ENCODE measurements at places on chromosomes 4 and X. TPM values are rescaled to one million over a fixed set of nuclear protein-coding genes. Genes with fewer than 3 reads are reported as not detected.

DNA sequence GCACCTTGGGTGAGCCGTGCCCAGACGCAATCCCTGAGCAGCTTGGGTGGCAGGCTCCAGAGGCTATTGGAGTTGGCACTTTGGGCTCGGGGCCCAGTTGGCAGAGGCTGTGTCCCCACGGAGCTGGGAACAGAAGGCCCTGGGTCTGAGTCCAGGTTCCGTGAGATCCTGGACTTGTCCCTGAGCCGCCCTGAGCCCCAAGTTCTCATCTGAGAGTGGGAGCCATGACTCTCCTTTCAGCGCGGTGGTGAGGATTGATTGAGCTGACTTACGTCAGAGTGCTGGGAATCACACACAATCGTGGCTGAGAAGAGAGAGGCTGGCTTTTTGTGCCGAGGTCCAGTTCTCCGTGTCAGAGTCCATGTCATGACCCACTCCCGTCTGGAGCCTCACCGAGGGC lies 98.0 kb downstream of the PSAPL1 start:
- H3K4me3 ChIP-seq = no peak overlapping the region
- DNase-seq = no peak
- no peak overlapping the region for H3K27ac ChIP-seq
- peaks cover 39% of the 10 kb centered on the region for H3K4me1 ChIP-seq

DNA sequence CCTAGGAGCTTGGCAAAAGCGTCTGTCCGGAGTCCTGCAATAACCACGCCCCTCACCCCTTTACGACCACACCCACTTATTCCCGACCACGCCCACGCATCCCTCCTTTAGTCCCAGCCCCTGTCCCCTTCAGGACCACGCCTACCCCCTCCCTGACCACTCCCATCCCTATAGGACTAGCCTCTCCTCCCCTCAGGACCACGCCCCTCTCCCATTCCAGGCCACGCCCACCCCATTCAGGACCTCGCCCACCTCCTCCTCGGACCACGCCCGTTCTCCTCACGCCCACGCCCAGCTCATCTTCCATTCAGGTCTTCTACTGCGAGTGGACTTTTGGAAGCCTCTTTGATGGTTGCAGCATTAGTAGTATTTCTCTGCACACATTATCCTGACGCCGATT lies 131.2 kb upstream of the STX18 start:
- peaks cover 4% of the 10 kb centered on the region for H3K27me3 ChIP-seq
- H3K36me3 ChIP-seq = no peaks in the 10 kb centered on the region
- no peak overlapping the region for H3K27ac ChIP-seq
- DNase-seq = no peak

DNA sequence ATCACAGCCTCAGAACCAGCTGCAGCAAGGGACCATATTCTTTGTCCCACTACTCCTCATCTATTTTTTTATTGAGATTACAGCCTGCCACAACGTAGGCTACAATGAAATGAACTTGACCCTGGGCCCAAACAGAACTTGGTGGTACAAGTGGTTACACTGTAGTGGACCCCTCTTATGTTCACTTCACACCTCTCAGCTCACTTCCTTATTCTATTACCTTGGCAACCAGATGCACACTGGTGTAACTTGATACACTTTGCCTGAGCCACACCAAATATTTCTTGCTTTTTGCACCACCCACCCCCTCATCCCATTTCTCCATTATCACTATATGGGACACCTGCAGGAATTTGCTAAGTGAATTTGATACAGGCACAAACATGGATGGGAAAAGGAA lies 105.8 kb downstream of the CXCL13 start:
- H3K27me3 ChIP-seq = no peaks in the 10 kb centered on the region
- H3K36me3 ChIP-seq = no peaks in the 10 kb centered on the region
- H3K4me3 ChIP-seq = no peak overlapping the region
- no peak overlapping the region for H3K27ac ChIP-seq
- no peak for DNase-seq
- H3K4me1 ChIP-seq = no peaks in the 10 kb centered on the region

DNA sequence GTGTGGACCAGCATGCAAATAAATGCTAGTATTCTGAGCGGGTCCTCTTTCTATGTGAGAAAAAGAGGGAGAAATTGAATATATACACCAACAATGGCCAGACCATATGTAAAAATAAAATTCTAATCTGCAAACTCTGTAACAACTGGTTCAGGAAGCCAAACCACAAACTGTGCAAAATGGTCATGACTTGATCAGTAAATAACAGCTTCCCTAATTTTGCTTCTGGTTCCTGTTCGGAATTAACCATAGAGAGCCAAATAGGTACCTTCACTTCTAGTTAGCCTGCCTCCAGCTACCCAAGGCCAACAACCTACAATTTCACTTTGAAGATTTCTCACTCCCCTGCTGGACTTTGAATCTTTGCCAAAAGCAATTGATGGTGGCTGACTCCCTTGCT lies 1313.2 kb downstream of the ADGRL3 start:
- no peak overlapping the region for H3K27ac ChIP-seq
- H3K4me3 ChIP-seq = no peak overlapping the region
- H3K36me3 ChIP-seq = no peaks in the 10 kb centered on the region
- DNase-seq = no peak

DNA sequence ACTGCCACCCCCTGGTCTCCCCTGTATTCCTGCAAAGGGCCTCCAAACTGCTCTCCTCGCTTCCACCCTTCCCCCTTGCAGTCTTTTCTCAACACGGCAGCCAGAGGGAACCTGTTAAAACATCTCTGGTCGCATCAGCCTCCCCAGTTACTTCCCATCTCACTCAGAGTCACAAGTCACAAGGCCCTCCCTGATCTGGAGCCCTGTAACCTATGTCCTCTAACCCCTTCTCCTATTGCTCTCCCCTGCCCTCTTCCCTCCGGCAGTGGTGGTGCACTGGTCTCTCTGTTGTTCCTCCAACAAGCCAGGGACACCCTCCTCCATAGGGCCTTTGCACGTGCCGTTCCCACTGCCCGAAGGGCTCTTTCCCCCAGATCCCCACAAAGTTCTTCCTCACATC lies 73.2 kb downstream of the SH3KBP1 start:
- no peak overlapping the region for H3K4me3 ChIP-seq
- H3K4me1 ChIP-seq = no peaks in the 10 kb centered on the region
- H3K27ac ChIP-seq = no peak overlapping the region
- DNase-seq = no peak
- H3K27me3 ChIP-seq = no peaks in the 10 kb centered on the region

- no peaks in the 10 kb centered on the region for H3K4me1 ChIP-seq
- H3K27ac ChIP-seq = no peak overlapping the region
- H3K36me3 ChIP-seq = no peaks in the 10 kb centered on the region
- no peaks in the 10 kb centered on the region for H3K27me3 ChIP-seq
- no peak for DNase-seq
- H3K4me3 ChIP-seq = no peak overlapping the region
These were observed 130.2 kb downstream of the TMA16 start for GRCh38 chr4:163624727-163625126.

GRCh38 chrX:47285836-47286320 lies 53.1 kb downstream of the USP11 start:
- H3K36me3 ChIP-seq = no peaks in the 10 kb centered on the region
- no peak overlapping the region for H3K27ac ChIP-seq
- H3K4me1 ChIP-seq = peaks cover 13% of the 10 kb centered on the region
- DNase-seq = no peak
- H3K4me3 ChIP-seq = no peak overlapping the region
- H3K27me3 ChIP-seq = peaks cover 14% of the 10 kb centered on the region

- H3K36me3 ChIP-seq = no peaks in the 10 kb centered on the region
- DNase-seq = no peak
- H3K4me1 ChIP-seq = no peaks in the 10 kb centered on the region
- H3K4me3 ChIP-seq = no peak overlapping the region
These were observed 554.3 kb upstream of the TENM3 start for GRCh38 chr4:181688872-181689271.

DNA sequence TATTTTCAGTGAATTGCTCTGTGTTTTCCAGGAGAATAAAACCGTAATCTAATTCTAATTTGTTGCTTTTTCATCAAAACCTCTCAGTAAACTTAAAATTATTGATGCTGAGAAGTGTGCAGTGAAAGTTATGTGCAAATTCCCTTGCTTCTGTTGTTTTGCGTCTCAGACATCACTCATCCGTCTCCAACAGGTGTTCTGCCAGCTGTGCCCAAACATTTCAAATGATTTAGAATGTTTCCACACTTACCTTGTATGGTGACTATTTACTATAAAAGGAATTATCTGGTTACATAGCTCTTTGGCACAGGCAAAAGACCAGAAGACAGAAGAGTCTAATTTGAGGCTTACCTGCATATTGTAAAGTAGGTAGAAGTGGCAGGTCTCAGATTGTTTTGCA lies 184.0 kb downstream of the BMPR1B start:
- H3K36me3 ChIP-seq = no peaks in the 10 kb centered on the region
- no peak overlapping the region for H3K27ac ChIP-seq
- H3K4me3 ChIP-seq = no peak overlapping the region
- DNase-seq = no peak

DNA sequence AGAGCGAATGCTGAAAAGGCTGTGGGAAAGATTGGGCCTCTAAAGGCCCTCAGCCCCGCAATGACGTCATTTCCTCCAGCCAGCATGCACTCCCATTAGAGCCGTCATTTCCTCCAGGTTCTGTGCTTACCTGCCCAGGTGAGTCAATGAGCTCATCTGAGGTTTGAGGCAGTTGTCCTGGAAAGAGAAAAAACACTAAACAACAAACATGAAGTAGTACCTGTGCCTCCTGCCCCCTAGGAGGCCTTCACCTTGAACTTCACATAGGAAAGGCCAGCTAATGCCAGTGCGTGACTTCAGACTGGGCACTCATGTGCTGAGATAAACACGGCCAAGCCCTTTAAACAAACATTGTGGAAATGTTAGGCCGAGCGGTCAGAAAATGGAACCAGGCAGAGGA lies 55.9 kb downstream of the FHDC1 start:
- DNase-seq = no peak
- H3K4me1 ChIP-seq = peaks cover 12% of the 10 kb centered on the region
- H3K4me3 ChIP-seq = no peak overlapping the region

DNA sequence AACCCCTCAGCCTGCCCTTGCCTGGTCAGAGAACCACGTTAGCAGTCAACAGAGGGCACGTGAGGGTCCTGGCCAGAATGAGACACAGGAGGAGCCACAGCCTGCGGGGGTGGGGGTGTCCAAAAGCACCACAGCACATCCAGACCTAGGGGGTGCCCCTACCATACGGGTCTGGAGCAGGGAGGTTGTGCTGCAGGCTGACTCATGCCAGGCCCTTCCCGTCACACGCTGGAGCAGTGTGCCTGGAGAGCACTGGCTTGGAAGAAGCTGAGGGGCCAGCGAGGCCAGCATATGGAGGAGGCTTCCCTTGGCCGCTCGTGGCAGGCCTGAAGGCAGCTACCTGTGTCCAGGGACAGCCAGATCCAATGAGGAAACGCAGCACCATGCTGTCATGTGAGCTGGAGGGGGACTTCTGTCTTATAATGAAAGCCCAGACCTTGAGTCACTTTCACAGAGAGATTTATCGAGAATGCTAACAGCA lies 1.5 kb upstream of the IRAK1 start:
- peaks cover 44% of the 10 kb centered on the region for H3K36me3 ChIP-seq
- DNase-seq = no peak
- H3K27ac ChIP-seq = peak overlapping the region; percentile 19
- peaks cover 55% of the 10 kb centered on the region for H3K4me1 ChIP-seq
- no peak overlapping the region for H3K4me3 ChIP-seq

- H3K36me3 ChIP-seq = peaks cover 4% of the 10 kb centered on the region
- H3K4me3 ChIP-seq = no peak overlapping the region
- H3K27me3 ChIP-seq = no peaks in the 10 kb centered on the region
These were observed 13.9 kb downstream of the SCARB2 start for GRCh38 chr4:76199664-76200211.

DNA sequence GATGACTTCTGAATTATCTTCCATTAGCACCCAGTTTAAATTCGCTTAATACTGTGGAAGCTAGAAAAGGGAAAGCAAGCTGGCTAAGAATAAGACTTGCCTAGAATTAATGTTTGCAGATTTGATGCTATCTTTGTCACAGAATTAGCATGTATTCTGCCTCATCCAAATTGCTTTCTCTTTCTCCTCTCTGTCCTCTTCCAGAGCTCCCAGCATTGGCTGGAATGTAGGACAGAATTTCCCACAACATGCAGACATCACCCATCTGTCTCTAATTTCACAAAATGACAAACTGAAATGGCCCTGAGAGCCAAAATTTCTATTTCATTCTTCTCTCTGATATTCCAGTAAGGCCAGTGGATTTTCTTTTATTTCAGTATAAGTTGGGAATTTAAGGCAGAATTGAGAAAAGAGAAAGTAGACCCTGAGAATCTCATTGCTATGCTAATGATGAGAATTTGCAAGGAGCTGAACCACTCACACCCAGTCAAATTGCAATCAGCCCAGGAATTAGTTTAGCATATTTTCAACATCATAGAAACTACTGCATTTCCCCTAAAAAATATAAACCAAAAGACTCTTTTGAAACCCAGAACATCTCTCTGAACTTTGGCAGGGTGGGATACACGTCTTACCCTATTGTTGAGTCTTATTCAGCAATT lies 188.8 kb downstream of the RCHY1 start:
- H3K27me3 ChIP-seq = no peaks in the 10 kb centered on the region
- no peaks in the 10 kb centered on the region for H3K36me3 ChIP-seq
- DNase-seq = no peak
- H3K4me1 ChIP-seq = peaks cover 4% of the 10 kb centered on the region

DNA sequence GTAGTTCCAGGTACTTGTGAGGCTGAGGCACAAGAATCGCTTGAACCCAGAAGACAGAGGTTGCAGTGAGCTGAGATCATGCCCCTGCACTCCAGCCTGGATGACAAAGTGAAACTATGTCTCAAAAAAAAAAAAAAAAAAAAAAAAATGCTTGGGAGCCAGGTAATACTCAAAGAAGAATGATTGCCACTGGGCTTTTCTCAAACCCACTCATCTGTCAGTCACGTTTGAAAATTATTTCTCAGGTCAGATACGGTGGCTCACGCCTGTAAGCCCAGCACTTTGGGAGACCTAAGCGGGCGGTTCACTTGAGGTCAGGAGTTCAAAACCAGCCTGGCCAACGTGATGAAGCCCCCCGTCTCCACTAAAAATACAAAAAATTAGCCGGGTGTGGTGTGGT lies 155.7 kb downstream of the RELL1 start:
- DNase-seq = no peak
- no peak overlapping the region for H3K4me3 ChIP-seq
- no peaks in the 10 kb centered on the region for H3K36me3 ChIP-seq
- H3K27me3 ChIP-seq = no peaks in the 10 kb centered on the region

Gene RHOH
- 3.1 TPM for total RNA-seq

Gene STATH
- total RNA-seq = not detected

Gene ARHGAP24
- 40.5 TPM for total RNA-seq

Gene TCEAL7
- total RNA-seq = 45.2 TPM

Gene PABPC1L2A
- 1.7 TPM for total RNA-seq
